ENCODE measurements at places on chromosomes 6 and 20.

DNA sequence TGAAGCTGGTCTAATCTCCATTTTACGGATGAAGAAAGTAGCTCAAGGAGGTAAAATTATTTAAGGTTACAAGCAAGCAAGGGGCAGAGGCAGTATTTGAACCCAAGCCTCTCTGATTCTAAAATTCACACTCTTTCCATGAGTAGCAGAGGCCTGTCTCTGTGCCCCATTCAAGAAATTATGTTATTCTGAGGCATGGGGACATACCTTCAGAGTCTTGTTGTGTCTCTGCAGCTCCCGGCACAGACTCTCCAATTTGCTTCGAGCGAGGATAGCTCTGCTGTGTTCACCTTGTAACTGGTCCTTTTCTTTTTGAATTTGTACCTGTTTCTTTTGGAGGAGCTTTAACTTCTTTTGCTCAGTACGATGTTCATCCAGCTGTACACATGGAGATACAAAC is 21.5 kb downstream of the TXLNB start:
- no peak for DNase-seq

- DNase-seq: peak; percentile 40
Measured at GRCh38 chr20:20360464-20360863, 7.4 kb upstream of the INSM1 start.

DNA sequence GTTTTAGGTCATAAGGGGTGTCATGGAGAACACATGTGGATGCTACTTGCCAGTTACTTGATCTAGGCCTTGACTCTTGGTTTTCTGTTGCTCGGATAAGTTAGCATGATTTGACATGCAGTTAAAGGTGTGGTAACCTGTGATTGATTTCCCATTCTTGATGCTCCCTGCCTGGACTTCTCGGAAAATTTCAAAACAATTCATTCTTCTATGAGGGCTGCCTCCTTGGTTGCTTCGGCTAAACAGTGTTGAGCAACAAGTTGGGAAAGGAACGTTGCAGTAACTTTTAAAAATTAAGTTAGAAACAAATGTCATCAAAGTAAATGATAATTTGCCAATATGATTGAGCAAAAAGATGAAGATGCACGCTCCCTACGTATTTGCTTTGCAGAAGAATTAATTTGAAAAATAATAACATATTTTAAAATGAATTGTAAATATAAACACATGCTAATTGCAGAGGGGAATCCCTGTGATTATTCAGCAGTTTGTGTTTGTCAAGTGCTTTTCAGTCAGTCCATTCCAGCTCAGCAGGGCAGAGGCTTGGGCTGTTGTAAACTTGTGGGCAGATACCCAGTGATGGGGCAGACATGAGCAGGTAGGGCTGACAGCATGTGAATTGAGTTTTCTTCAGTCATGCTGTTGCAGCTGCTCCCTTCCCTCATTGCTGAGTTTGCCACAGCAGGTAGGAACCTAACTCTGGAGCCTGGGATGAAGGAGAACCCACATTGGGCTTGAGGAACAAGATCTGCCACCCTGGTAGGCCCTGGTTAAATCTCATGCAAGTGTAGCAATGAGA is 110.2 kb downstream of the ESR1 start:
- DNase-seq: no peak

DNA sequence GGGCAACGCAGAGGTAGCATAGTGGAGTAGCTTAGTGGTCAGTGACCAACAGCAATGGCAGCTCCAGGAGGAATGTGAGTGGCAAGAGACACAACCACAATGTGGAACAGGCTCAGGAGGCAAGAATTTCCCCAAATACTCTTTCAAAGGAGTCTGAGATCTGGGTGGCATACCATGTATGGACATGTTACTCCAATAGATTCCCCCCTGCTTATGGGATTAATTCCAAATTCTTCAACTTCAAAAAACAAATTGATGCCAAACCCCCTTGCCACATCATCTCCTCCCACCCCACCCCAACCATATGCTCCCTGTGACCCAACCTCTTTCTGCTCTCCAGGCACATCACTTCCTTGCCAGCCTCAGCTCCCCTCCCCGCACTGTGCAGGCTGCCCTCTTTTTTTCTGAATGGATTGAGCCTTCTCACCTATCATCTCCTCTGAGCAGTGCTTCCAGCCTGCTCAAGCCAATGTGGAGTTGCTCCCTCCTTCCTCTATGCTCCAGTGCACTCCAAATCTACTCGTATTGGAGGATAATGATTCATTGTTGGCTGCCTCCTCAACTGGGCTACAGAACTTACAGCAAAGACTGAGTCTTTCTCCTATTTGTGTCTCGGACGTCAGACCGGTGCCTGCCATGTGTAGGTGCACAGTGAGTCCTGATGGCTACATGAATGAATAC is 93.0 kb upstream of the CEP85L start:
- DNase-seq: no peak

- DNase-seq: no peak
Measured at GRCh38 chr20:20286061-20286460, 81.8 kb upstream of the INSM1 start.

DNA sequence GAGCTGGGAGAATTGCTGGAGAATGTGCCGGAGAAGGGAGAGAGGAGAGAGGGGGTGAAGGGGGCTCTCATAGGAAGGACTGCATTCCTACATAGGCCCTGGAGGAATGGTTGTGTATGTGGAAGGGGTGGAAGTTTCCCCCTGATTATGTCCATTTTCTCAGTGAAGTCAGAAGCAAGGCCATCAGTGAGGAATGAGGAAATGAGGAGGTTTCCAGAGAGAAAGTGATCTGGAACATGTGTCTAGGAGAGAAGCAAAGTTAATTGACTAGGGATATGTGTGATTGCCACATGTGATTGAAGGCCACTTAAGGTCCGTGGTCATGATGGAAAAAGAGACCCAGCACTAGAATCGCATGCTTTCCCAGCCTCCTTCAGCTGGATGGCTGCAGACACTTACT is 42.3 kb downstream of the TBPL1 start:
- no peak for DNase-seq

DNA sequence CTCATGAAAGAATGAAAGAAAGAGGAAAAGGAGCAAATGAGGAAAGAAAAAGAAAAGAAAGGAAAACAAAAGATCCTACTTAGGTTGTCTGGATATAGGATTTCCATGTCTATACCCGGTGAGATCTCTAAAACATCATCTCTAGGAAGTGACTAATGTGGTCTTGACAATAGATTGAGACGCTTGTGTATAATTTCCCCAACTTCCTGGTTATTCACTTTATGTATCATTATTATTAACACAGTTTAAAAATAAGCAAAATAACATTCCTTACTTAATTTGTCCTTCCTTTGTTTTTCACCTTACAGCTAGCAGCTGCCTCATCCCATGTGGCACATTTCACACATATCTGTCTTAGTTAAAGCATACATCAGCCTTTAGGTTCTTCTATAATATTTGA is 27.0 kb downstream of the LAMA4 start:
- no peak for DNase-seq

GRCh38 chr6:161444464-161444863 is 170.6 kb upstream of the AGPAT4 start:
- DNase-seq: no peak

DNA sequence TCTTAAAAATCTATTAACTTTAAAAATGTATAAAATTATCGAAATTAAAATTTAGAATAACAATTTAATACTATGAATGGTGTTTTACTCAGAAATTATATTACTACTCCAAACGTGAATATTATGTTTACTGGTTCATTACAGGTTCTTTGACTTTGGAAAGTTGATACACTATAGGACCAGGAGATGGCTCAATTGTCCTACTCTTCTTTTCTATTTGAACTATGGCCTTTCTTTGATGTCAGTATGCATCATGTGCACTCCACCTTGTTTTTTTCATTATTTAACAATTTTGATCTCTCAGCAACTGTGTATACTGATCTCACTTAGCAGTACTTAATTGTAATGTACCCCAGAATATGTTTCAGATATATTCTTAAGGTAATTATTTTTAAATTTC is 391.5 kb upstream of the MANEA start:
- DNase-seq: no peak

DNA sequence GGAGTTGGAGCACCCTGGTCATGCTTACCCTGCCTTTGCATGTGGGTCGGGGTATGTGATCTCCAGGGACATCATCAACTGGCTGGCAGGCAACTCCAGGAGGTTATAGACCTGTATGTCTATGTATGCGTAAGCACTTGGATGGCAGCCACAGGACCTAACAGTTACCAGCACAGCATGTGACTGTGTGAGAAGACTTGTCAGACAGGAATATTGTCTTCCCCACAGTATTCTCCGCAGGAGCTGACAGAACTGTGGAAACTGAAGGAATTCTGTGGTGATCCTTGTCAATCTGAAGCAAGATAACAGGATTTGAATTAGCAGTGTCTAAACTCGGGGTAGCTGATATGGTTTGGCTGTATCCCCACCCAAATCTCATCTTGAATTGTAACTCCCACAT is 59.2 kb downstream of the TMEM244 start:
- DNase-seq: no peak

- no peak for DNase-seq
Measured at GRCh38 chr6:80280262-80281010, 174.0 kb downstream of the BCKDHB start.

DNA sequence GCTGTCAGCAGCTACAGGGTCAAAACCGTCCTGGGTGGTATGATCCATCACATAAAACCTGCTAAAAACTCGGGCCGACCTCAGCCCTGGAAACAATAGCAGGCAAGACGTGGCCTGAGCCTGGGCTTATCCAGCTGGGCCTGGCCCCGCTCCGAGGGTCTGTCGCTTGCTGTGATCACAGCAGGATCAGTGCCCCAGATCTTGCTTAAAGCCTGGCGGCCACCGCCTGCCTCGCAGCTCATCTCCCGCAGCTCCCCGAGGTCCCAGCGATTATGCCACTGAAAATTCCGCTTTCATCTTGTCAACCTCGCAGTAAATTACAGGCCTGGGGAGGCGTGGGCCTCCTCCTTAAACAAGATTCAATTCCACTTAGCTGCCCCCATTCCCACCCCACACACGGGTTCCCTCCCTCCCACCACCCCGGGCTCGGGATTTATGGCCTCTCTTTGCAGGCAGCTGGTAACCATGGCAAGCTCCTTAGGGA is 40.1 kb downstream of the CDH22 start:
- no peak for DNase-seq

DNA sequence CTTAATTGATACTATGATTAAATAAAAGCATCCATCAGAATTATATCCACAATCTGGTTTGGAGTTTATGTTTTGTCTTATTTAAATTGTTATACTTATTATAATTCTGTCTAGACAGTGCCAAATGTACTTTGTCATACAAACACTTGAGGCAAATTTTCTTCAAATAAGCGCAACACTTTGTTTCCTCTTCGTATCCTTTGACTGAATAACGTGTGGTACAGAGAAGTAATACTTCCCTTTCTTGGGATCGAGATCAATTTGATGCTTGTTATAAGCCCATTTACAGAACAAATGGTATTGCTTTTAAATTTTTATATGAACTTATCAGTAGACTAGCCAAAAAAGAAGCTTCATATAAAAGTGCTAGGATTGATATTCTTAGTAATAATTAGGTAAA is 111.0 kb downstream of the ATG5 start:
- no peak for DNase-seq

DNA sequence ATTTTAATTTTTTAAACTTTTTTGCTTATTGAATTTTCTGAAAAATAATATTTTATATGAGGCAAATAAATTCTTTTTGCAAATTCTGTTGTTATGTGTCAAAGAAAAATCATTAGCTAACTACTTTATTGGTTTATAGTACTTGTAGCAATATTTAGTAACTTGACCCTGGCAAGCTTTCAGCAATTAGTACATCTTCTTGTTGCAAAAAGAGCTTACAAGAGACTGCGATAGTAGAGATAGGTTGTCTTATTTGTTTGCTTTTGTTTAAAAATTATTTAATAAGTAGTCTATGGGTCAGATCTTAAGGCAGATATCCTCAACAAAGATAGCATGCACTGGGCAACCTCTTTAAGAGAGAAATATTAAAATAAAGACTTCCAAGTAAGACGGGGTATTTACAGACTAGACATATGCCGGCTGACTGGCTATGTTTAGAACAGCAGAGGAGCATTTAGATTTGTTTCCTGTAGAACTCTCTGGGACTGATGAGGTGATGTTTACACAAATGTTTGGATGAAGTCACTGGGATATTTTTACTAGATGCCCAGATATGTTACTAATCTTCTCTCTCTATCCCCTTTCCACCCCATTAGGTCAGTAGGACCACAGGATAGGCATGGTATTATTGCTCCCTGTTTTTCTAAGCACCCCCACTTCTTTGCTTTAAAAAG is 25.0 kb downstream of the VGLL2 start:
- DNase-seq: no peak

- no peak for DNase-seq
Measured at GRCh38 chr20:17012546-17013226, 214.2 kb upstream of the PCSK2 start.

DNA sequence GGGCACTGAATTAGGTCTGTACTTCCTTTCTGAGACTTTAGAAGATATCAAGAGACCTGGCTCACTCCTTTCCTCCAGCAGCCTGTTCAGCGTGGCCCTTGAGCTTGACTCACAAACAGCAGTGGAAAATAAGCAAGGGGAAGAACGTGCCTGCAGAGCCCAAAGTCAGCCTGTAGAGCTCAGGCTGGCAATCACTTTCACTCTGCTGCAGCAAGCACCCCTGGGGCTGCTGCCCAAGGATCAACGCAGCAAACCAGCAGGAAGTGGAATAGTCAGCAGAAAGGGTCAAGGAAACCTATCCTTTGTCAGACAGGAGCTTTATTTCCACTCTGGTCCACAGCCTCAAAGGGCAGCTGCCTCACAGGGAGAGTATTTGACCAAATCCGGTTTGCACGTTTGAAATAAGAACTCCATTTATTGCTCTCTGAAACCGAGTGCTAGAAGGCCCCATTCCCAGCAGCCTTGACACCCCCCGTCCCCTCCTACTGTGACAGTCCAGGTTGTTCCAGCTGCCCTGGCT is 77.4 kb downstream of the PRDM1 start:
- DNase-seq: peak; percentile 61

DNA sequence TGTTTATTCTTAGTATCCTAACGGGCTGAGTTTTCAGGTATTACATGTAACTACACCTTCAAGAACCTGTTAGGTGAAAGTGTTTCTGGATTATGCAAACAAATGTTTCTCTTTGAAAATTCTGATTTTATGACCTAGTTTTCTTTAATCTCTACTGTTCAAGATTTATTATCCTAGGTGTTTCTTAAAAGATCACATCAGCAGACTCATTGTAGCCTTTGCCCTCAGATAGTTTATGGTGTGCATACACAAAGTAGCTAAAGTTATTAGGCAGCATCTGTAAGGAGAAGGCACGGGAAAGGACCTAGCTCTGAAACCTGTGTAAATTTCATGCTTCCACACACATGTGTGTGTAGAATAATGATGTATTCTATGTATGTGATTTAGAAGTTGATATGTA is 21.7 kb downstream of the PANK2 start:
- no peak for DNase-seq

DNA sequence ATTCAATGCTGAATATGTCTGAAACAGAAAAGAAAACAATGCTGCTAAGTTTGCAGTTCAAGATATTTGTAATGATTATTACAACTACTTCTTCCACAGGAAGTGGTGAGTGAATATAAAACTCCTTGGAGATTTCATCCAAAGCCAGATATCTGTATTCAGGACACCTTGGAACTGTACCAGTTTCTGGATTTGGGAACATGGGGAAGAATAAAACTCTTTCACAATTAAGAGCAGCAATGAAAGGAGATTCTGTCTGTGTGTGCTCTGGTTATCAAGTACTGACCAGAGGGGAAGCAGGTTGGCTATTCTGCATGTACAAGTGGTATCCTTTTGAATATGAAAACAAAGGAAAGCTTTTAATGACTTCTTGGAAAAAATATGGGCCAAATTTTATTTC is 21.1 kb downstream of the ELOVL2 start:
- DNase-seq: no peak

GRCh38 chr6:147853574-147853973 is 345.1 kb downstream of the SAMD5 start:
- DNase-seq: no peak

GRCh38 chr6:52964318-52964717 is 30.8 kb downstream of the GSTA4 start:
- no peak for DNase-seq
